ENCODE measurements at places on chromosomes 7 and 10.
A peak's percentile ranks its signal among the peaks of the same experiment; 100 is the strongest.

GRCh38 chr7:152073352-152073751, 47.9 kb downstream of the GALNT11 start:
- DNase-seq, result no peak

GRCh38 chr7:31751726-31752125, 64.7 kb downstream of the PPP1R17 start:
- no peak for DNase-seq

DNA sequence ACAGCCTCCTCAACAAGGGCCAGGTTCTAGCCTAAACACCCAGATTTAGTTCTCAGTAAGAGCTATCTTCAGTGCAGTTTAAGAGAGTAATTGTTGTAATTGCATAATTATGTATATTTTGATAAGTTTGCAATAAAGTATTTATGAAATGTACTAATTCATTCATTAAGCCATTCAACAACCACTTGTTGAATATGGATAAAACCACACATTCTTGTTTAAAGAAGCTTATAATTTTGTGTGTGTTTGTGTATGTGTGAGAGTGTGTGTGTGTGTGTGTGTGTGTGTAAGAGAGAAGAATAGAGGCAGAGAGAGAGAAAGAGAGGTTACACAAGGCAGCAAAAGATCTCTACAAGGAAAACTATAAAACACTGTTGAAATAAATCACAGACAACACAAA, 115.0 kb upstream of the SLC25A13 start:
- no peak for DNase-seq

GRCh38 chr10:95506056-95506737, 55.0 kb downstream of the SORBS1 start:
- no peak for DNase-seq

DNA sequence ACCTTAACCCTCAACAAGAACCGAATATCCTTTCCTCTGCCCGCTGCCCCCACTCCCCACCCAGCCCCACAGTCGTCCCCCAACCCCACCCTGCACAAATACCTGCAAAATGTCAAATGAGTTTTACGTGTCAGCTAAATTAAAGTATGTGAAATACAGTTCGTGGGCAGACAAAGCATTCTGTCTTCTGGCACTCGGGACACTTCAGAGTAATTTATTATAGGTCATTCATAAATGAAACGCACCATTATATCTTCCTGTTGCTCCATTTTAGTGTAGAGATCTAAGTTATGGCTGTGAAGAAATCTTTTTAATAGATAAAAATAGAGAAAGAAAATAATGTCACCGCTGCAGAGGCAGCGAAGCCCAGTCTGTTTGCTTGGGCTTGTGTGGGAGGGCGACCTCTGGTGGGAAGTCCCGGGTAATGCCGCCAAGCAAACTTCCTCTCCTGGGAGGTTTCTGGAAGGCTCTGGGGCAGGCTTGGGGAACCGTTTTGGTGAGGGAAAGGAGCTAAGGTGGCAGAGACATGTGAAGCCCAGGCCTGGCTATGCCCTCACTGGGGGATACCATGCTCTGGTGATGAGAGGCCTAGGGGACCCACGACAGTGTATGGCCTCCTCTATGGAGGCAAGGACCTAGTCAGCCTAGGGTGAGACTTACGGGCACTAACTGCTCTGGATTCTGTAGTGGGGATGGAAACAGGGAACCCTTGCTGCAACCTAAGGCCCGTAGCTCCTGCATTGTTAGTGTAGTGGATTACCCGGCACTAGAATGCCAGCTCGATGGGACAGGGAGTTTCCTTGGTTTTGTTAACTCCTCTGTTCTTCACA, 604.9 kb downstream of the LRMDA start:
- DNase-seq, result peak; percentile 31

DNA sequence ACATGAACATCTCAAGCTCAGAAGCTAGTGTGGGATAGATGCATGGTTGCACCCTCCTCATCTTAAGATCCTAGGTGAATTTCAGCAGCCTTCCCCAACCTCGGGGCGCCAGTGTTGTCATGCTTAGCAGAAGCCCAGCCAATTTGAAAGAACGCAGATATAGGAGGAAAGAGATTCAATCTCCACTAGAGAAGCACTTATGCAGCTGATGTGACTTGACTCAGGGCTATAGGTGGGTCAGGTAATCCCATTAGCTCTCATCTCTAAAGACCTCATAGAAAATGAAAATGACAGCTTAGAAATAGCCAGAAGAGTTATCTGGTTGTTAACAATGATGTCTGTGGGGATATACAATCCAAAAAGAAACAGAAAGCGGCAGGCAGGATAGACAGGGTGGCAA, 310.5 kb downstream of the GPAM start:
- DNase-seq, result no peak

DNA sequence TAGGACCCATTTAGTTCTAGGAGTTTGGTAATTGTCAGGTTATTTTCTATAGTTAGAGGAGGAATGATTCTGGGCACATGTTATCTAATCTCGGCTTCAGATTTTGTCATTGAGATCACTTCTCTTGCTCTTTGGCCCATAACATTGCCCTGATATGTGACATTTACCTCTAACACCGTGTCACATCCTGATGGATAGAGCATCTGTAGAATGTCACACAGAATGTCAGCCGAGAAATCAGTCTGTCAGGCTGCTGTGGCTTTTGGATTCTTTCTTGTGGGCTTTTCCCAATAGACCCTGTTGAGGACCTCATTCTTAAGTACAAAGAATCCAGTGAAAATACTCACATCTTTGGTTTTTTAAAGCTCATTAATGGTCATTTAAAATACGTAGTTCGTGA, 142.4 kb downstream of the LRRC4 start:
- DNase-seq, result no peak

DNA sequence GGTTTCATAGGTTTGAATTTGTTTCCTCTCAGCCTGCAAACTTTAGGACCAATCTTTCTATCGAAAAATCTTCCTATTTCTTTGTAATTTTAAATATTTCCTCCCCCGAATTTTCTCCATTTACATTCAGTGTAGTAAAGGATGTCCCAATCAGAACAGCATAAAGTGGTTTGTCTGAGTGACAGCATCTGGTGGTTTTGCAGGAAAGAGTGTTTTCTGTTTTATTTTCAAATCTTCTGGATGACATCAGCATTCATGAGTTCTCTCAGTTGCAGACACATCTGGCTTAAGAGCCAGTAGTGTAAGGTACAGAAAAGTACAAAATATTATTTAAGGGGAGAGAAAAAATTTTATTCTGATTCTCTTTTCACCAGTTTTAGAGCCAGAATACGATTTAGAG, 634.8 kb downstream of the PHTF2 start:
- no peak for DNase-seq

DNA sequence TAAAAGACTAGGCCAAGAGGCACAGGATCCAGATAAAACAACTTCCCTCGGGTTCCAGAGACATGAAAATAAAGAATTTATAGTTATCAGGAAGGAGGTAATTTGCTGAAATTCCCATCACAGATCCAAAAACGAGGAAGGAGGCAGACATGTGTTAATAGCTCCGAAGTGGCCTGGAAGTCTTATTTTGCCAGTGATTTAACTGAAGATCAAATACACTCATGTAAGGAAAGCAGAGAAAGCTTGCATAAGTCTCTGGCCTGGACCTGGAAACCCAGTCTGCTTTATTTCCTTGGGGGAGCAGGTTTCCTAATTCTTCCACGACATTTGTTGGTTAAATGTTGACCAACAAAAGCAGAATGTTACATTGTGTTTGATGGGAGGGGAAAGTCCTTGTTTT, 498.7 kb upstream of the C7orf33 start:
- no peak for DNase-seq

GRCh38 chr7:23532490-23533237, 883 bp upstream of the TRA2A start:
- no peak for DNase-seq

GRCh38 chr10:127148066-127148932, 48.1 kb downstream of the INSYN2A start:
- DNase-seq, result no peak

- DNase-seq, result no peak
Measured at GRCh38 chr7:141889321-141889720, 26.9 kb upstream of the OR9A4 start.

GRCh38 chr10:1483246-1483645, 254.1 kb downstream of the ADARB2 start:
- DNase-seq, result no peak

DNA sequence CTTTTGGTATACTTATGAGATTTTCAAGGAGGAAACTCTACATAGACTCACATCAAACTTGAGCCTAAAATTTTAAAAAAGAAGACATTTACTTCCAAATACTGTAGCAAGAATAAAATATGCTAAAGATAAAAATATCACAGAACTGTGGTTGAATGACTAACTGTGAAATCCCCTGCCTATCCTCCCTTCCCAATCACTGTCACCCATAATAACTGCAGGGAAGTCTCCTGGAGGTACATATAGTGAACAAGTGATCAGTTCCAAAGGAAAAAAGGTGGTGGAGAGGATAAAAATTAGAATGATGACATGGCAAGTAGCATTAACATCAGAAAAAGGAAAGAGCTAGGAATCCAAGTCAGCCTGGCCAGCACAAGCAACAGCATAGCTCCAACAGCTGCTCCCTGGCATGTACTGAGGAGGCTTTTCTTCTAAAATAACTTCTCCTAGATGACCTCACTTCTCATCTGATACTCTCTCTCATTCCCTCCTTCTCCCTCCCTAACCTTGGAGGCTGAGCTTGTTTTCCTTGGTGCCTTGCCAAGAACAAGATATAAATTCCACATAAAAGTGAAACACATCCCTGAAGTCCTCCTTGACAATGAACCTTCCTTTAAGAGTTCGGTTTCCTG, 124.0 kb downstream of the IQUB start:
- DNase-seq, result no peak

DNA sequence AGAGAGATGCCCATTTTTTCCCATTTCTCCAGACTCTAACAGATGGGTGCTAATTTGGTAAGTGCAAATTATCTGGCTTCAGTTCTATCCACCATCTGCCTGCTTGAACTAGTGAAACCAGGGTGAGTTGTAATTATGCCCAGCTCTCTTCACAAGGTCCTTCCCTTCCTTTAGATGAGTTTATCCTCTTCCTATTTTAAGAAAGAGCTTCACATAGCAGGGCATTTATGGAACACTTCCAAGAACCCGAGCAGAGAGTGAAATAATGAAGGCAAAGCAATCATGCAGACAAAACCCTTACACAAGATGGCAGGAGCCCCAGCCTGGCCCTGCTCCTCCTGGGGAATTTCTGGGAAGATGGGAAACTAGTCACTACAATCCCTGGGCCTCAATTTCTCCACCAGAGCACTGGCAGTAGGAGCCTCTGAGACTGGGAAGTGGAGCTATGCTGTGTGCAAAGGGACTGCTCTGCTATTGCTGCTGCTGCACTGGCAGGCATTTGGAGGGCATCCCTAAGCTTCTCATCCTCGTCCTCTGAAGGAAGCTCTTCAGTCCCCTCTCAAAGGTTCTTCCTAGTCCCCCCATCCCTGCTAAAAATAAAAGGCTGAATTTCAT, 33.7 kb upstream of the PLXNA4 start:
- DNase-seq, result no peak

GRCh38 chr10:127600479-127600878, 51.4 kb downstream of the NPS start:
- no peak for DNase-seq

DNA sequence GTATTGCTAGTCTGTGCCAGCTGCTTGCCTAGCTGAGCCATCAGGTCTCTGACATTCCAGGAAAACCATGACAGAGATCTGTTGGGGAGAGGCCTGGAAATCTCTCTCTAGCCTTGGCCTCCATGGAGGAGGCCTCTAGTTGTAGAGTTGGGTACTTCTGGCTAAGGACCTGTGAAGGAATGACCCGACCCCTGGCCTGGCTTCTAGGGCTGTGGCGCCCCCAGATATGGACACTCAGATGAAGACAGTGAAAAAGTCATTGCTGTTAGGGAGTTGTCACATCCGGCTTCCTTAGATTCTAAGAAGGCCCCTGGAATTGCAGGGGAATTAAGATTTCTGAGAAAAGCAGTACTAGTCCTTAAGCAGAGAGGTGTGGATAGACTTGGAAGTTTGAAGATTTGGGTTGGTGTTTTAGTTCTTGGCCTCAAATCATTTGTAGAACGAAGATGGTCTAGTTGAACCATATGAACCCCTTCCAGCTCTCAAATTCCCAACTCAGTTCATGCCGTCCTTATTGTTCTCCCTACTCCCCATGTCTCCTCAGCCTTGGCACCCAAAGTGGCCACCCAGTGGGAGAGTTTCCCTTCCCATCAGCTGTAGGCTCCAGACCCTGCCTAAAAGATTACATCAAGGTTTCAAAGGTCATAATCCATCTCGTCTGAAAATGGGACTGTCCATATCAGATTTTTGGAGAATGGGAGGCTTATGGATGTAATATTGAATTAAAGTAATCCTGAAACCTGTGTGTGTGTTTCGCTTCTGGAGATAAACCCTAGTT, 7.0 kb downstream of the HHEX start:
- no peak for DNase-seq

- DNase-seq, result no peak
Measured at GRCh38 chr10:114685456-114685855, 27.4 kb upstream of the ABLIM1 start.

- no peak for DNase-seq
Measured at GRCh38 chr10:80405626-80406025, 2.7 kb upstream of the PRXL2A start.

GRCh38 chr7:138257459-138258196, 181.4 kb downstream of the AKR1D1 start:
- DNase-seq, result no peak

DNA sequence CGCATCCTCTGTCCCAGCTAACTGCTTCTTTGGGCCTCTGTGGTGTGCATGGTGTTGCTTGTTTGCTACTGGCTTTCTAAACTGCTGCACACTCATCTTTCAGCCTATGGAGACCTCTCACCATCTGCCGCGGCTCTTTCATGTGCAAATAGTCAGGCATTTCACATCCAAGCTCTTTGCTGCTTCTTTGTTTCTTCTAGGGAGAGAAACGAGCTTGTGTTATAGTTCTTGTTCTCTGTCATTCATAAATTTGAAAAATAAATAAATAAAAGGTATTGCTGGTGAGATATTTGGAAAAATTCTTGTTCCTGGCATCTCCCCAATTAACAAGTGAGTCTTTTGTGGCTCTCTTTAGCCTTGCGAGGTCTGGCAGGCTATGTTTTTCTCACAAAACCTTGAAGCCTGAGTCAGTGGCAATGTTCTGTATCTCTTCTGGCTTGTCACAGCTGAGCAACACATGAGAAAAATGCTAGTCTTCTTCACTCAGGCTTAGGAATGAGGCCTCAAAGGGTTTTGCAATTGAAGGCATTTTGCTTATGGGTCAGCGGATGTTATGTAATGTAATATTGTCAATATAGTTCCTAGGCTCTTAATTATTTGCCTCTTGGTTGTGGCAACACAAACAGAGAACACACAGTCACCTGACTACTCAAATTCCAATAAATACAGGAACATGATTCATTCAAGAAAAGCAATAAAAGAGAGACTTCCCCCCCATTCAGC, 274.0 kb downstream of the FRMD4A start:
- DNase-seq, result no peak

GRCh38 chr10:126165874-126166273, 222.4 kb downstream of the ADAM12 start:
- DNase-seq, result no peak

GRCh38 chr7:2530071-2530987, 10.8 kb downstream of the LFNG start:
- peak; percentile 84 for DNase-seq

- DNase-seq, result no peak
Measured at GRCh38 chr7:133110312-133110711, 28.4 kb upstream of the CHCHD3 start.

Measured in CD4-positive, alpha-beta T cell treated with Interleukin-12 subunit alpha and Interleukin-12 subunit beta, for 1 hour (primary cell).